Stromal cell of bone marrow (primary cell): ENCODE measurements at places on chromosomes 5 and 9.
A peak's percentile ranks its signal among the peaks of the same experiment; 100 is the strongest.

GRCh38 chr5:151295138-151295537 is 8.4 kb downstream of the SLC36A3 start:
- DNase-seq: no peak

DNA sequence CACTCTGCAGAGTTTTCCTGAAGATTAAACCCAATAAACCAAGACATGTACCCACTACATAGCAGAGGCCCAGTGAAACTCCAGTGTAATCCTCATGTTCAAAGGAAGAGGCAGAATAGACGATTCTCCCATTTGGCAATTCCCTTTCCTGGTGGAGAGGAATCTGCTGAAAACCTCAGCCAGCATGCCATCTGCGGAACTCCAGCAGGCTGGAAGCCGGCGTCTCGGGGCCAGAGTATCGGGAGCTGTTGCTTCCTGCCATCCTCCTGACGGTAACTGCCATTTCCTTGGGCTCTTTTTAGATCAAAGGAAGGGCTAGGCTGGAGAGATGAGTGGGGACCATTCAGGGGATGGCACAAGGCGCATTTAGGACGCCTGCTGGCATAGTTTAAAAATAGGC is 20.5 kb downstream of the NEURL1B start:
- no peak for DNase-seq

DNA sequence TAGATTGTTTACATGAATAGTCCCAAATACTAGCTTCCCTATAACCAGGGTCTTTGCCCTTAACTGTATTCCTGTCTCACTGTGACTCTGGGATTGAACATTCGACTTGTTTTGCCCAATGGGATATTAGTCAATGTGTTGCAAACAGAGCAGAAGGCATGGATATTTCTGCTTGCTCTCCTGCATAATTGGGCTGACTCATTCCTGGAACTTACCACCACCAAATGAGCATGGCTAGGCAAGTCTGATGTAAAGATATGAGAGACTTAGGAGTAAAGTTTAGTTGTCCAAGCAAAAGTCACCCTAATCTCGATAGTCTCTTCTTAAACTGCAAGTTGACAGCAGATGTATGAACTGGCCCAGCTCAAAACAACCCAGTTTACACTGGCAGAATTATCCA is 273.5 kb upstream of the CCNG1 start:
- no peak for DNase-seq

- peak; percentile 35 for DNase-seq
Measured at GRCh38 chr5:126449751-126450271, 26.6 kb downstream of the GRAMD2B start.

- DNase-seq: no peak
Measured at GRCh38 chr9:132125944-132126679, 35.7 kb upstream of the NTNG2 start.

- no peak for DNase-seq
Measured at GRCh38 chr9:136960212-136960937, 8.3 kb downstream of the LCN12 start.

DNA sequence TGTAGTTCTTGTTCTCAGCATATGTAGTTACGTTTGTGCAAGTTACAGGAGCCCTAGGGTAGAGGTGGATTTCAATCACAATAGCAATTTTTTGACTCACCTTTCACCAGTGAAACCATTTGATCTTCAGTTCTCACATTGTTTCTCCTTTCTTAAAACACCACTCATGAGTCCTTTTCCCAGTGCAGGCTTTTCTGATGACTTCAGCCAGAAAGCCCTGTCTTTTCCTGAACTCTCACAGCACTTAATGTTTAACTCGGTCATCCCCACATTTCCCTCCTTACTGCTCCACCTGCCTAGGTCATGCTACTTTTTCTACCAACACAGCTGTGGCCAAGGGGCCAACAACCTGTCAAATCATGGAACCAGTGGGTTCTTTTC is 37.9 kb downstream of the ARHGEF28 start:
- no peak for DNase-seq
